HCEC 1CT (cell line): ENCODE measurements at places on chromosomes 13 and 19.

GRCh38 chr13:75123428-75123827, 358.5 kb downstream of the TBC1D4 start:
- no peak for DNase-seq

- no peak for DNase-seq
These were observed 30.0 kb downstream of the TSSK6 start for GRCh38 chr19:19485161-19485997.

- DNase-seq: no peak
These were observed 90.9 kb downstream of the TEX29 start for GRCh38 chr13:111411151-111411858.

DNA sequence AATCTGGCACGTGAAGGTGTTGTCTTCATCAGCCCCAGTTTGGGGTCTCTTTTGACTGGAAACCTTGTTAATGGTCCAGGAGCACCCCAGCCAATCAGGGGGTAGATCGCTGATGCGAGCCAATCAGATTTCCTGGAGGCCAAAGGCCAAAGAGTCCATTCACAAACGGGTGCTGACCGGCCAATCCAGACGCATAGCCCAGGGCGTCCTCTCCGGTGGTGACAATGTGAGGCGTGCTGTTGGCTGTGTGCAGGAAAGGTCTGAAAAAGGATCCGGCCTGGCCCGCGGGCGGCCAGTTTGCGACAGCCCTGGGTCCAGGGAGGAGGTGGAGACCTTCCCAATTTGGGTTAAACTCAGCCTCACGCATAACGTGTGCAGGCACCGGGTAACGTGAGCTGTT, 3.1 kb downstream of the MAST3 start:
- DNase-seq: no peak

GRCh38 chr19:49878744-49879070, 1.2 kb downstream of the TBC1D17 start:
- no peak for DNase-seq

GRCh38 chr19:18322318-18322758, 538 bp downstream of the LSM4 start:
- peak; percentile 59 for DNase-seq

GRCh38 chr13:32859707-32860292, 156.4 kb upstream of the KL start:
- no peak for DNase-seq

DNA sequence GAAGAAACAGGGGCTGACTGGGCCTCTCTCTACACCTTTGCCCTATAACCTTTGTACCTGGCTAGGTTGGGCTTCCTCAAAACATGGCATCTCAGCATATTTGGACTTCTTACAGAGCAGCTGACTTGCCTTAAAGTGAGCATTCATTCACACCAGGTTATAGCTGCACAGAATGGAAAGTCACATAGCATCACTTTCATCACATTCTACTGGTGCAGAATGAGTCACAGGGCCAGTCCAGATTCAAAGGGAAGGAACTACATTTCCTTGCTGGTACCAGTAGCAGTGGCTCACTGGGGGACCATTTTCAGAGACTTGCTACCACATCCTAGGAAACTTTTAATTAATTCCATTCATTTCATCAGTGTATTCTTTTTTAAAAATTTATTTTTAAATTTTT, 20.3 kb upstream of the TPTE2 start:
- no peak for DNase-seq

DNA sequence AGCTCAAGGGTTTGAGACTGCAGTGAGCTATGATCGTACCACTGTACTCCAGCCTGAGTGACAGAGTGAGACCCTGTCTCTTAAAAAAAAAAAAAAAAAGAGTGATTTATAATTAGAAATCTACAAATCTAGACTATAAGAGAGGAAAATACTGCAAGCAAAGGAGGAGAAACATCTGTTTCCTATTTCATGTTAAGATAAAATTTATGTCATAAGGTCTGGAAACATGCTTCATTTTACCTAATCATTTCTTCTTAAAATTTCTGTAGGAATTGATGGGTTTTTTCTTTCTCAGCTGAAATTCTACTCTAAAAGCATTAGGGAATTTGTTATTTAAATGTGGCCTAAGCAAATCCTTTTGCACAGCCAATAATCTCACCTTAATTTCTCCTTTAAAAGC, 53.2 kb downstream of the C13orf42 start:
- DNase-seq: no peak

DNA sequence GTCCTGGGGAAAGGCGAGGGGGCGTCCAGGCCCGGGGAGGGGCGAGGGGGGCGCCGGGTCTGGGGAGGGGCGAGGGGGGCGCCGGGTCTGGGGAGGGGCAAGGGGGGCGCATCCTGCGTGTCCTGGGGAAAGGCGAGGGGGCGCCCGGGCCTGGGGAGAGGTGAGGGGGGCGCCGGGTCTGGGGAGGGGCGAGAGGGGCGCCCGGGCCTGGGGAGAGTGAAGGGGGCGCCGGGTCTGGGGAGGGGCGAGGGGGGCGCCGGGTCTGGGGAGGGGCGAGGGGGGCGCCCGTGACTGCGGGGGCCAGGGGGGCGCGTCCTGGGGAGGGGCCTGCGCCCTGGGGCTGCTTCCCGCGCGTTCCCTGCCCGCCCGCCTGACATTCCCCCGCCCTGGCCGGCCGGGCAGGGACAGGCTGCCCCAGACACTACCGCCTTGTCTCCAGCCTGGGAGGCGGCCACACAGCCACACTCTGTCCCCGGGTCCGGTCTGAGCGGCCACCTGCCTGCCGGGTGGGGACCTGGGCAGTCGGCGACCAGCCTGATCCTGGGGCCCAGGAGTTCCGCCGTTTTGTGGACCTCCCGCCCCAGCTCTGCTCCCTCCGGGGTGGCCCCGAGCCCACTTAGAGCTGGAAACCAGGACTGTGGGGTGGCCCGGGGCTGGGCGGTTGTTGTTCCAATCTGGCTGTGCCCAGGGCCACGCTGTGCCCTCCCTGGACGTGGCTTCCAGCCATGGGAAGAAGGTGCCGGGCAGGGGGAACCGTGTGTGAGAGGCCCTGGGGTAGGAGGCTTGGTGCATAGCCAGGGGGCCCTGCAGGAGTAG, 11.8 kb downstream of the PALM start:
- no peak for DNase-seq

GRCh38 chr13:81406639-81407292, 1065.8 kb upstream of the SPRY2 start:
- DNase-seq: no peak

DNA sequence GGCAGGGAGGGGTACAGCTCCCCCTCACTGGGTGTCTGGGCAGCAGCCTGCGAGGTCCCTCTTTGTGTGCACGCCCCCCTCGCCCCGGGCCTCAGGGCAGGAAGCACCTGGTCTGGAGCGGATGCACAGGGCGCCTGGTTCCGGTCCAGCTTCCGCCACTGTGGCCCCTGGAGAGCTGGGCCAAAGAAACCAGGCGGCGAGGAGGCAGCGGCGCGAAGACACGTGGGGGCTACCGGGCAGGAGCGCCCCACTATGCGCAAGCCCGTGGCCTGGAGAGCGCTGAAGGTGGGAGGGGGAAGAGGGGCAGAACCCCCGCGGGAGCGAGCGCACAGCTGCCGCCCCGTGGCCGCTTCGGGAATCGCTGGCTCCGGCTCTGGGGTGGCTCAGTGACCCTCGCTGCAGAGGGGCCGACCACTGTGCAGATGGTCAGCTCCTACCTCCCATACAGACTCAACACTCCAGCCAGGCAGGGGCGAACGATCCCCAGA, 1.7 kb upstream of the LYL1 start:
- no peak for DNase-seq

- no peak for DNase-seq
These were observed 7.3 kb upstream of the INSR start for GRCh38 chr19:7301525-7301924.

DNA sequence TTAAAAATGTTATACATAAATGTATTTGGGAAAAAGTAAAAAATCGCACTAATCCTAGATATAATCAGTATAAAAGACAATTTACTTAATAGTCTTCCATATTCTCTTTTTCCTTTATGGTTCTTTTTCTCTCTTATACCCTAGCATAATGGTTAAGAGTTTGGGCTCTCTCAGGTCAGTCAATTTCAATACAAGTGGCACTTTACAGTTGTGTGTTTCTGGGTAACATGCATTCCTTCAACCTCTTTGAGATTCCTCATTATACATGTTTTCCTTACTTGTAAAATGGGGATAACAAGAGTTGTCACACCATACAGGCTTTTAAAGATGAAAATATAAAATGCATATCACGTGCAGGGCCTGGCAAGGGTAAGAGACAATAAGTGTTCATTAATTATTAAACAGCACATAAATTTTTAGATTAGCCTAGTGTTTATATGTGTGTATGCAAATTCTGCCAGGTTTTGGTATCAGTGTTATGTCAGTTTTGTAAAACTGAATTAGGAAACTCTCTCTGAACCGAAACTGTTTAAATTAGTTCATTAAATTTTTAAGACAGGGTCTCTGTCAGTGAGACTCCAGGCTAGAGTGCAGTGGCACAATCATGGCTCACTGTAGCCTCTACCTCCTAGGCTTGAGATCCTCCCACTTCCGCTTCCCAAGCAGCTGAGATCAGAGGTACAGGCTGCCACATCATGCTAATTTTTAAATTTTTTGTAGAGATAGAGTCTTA, 49.8 kb downstream of the ELF1 start:
- DNase-seq: no peak

DNA sequence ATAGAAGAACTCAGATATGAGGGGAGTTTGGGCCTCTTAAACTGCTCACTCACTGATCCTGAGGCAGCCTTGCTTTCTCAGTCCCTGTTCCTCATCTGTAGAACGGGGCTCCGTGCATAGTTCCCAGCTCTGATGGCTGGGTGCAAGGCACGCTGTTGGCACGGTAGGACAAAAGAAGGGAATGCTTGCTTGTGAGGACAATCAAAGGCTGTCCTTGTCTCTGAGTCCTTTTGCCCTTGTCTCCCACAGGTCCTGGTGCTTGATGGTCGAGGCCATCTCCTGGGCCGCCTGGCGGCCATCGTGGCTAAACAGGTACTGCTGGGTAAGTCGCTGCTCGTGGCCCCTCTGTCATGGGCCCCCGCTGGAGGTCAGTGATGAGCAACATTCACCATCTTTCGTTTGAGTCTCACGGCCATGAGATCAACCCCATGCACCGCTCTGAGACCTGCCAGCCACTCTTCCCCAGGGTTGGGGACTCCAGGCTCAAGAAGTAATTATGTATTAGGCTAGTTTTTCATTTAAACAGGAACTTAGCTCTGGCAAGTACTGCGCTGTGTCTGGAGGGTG, 2.3 kb downstream of the RPL13A start:
- DNase-seq: no peak

- no peak for DNase-seq
These were observed 11.8 kb upstream of the ZNF175 start for GRCh38 chr19:51559240-51559639.

DNA sequence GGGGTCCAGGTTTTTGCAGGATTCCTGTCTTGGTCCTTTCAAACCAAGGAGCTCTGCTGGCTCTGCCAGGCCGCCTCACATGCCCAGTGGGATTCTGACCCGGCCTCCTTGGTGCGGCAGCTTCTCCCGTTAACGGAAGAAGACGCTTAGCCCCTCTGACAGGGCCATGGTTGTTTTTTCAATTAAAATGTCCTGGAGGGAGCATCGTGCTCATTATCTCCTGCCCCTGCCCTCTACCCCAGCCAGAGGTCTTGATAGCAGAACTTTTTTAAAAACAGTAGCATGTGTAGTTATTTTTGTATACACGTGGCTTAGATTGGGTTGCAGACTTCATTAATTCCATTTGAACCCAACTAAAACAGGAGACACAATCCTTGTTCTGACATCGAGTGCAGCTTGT, 11.5 kb upstream of the RPS15 start:
- no peak for DNase-seq

- DNase-seq: peak; percentile 62
These were observed 9.0 kb upstream of the LTBP4 start for GRCh38 chr19:40592170-40592569.
